ENCODE measurements at places on chromosomes 2 and 18.

DNA sequence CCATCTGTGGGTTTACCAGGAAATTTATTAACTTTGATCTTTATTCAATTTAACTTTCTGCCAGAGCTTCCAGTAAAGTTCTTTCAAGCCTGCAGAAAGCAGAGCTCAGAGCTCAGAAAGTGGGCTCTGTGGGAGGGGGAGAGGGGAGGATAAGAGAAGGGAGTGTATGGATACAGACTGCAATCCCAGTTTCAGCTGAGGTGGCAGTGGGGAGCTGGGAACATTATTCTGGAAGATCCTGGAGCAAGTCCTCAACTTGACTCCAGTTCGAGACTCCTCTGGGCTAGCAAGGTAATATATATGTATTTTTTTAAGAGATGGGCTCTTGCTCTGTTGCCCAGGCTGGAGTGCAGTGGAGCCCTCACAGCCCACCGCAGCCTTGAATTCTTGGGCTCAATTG lies 108.9 kb upstream of the NABP1 start:
- no peak for DNase-seq
- H3K4me1 ChIP-seq: peaks cover 16% of the 10 kb centered on the region
- no peak overlapping the region for H3K4me3 ChIP-seq
- H3K36me3 ChIP-seq: no peaks in the 10 kb centered on the region
- no peak overlapping the region for H3K27ac ChIP-seq
- H3K27me3 ChIP-seq: peaks cover 10% of the 10 kb centered on the region

- DNase-seq: no peak
- no peak overlapping the region for H3K27ac ChIP-seq
- no peaks in the 10 kb centered on the region for H3K27me3 ChIP-seq
- no peaks in the 10 kb centered on the region for H3K36me3 ChIP-seq
- no peaks in the 10 kb centered on the region for H3K4me1 ChIP-seq
- H3K4me3 ChIP-seq: no peak overlapping the region
These were observed 153.0 kb upstream of the CAPN13 start for GRCh38 chr2:30960213-30960612.

DNA sequence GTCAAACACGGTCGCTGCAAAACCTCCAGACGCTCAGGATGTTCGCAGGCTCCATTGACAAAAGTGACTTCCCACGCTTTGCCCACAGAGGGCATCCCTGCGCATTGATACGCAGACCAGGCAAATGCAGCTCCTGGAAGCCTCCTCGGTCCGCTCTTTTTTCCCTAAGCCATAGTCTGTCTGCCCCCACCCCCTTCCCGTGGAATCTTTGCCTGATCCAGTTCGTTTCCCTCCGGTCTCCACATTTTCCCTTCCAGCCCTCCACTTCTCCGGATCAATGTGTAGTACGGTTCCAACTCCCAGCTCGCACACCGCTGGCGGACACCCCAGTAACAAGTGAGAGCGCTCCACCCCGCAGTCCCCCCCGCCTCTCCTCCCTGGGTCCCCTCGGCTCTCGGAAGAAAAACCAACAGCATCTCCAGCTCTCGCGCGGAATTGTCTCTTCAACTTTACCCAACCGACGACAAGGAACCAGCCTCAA lies at the start of gene DCC:
Gene DCC (plus strand): TSS at position 307 of the 481 bp plus-strand sequence. CDS start 591 bp downstream, outside the sequence.
- H3K27me3 ChIP-seq: no peaks in the 10 kb centered on the region
- H3K27ac ChIP-seq: no peak within 1 kb of the TSS
- H3K4me3 ChIP-seq: no peak within 1 kb of the TSS
- no peaks in the 10 kb centered on the region for H3K36me3 ChIP-seq
- DNase-seq: no peak
- no peaks in the 10 kb centered on the region for H3K4me1 ChIP-seq

DNA sequence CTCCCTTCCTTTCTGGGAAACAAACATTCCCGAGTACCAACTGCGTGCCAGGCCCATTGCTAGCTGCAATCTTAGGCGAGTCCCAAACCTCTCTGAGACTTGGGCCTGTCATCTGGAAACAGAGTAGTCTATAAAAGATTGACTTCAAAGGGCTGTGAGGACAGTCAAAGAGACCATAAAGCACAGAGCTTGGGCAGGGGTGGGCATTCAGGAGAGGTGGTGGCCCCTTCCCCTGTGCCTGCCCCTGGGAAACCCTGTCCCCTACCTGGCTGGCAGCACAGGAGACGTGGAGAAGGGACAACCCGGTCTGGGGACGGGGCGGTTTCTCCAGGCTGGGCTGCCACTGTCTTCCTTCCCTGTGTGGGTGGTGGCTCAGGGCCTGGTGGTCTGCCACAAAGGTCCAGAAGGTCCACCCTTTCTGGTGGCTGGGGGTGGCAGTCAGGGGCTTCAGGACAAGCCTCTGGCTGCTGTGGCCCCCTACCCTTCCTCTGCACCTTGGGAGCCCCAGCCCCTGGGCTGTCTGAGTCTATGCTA lies 33.9 kb upstream of the FOSL2 start:
- peaks cover 10% of the 10 kb centered on the region for H3K4me1 ChIP-seq
- H3K27me3 ChIP-seq: peaks cover 5% of the 10 kb centered on the region
- H3K4me3 ChIP-seq: peak overlapping the region; percentile 70
- no peaks in the 10 kb centered on the region for H3K36me3 ChIP-seq
- no peak for DNase-seq

DNA sequence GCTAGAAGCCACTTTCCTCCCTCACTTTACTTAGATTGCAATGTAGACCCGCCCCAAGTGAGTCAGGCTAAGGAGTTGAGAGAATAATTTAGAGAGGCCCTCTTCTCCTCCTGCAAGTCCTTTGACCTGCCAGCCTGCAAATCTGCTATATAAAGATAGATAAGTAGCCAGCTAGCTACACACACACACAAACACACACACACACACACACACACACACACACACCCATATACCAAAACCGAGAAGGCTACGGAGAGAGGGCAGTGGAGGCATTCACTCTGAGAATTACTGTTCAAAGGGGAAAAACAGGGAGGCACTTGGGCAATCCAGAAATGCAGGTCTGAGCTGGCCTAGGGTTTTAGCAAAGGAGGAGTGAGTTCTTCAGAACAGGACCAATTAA lies 23.0 kb upstream of the SMAD7 start:
- H3K27ac ChIP-seq: no peak overlapping the region
- no peak for DNase-seq
- no peak overlapping the region for H3K4me3 ChIP-seq
- no peaks in the 10 kb centered on the region for H3K36me3 ChIP-seq

DNA sequence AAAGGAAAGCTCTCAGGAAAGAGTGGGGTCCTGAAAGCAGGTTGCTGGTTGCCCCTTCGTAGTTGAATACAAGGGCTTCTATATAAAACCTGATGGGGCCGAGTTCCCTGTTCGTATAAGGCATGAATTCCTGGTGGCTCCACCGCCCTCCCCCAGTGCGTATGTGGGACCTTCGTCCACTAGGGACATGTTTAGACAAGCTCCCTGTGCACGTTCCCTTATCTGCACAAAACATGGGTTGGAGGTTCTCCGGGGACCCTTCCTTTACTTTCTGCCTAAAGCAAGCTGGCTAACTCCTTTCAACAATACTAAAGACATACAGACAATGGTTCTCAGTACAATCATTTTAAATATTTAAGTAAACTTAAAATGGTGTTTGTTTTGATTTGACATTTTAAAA lies 8.0 kb downstream of the CLUL1 start:
- no peaks in the 10 kb centered on the region for H3K36me3 ChIP-seq
- no peak overlapping the region for H3K4me3 ChIP-seq
- no peak overlapping the region for H3K27ac ChIP-seq
- H3K27me3 ChIP-seq: peaks cover 13% of the 10 kb centered on the region
- no peak for DNase-seq
- H3K4me1 ChIP-seq: no peaks in the 10 kb centered on the region

- no peak for DNase-seq
- H3K27me3 ChIP-seq: no peaks in the 10 kb centered on the region
- no peaks in the 10 kb centered on the region for H3K4me1 ChIP-seq
- no peak overlapping the region for H3K27ac ChIP-seq
- no peak overlapping the region for H3K4me3 ChIP-seq
These were observed 684.8 kb downstream of the RNF144A start for GRCh38 chr2:7601990-7602389.

- H3K27ac ChIP-seq: no peak overlapping the region
- H3K4me1 ChIP-seq: no peaks in the 10 kb centered on the region
- no peaks in the 10 kb centered on the region for H3K36me3 ChIP-seq
- H3K27me3 ChIP-seq: no peaks in the 10 kb centered on the region
- DNase-seq: no peak
These were observed 414.7 kb upstream of the SPRED2 start for GRCh38 chr2:65846989-65847678.

DNA sequence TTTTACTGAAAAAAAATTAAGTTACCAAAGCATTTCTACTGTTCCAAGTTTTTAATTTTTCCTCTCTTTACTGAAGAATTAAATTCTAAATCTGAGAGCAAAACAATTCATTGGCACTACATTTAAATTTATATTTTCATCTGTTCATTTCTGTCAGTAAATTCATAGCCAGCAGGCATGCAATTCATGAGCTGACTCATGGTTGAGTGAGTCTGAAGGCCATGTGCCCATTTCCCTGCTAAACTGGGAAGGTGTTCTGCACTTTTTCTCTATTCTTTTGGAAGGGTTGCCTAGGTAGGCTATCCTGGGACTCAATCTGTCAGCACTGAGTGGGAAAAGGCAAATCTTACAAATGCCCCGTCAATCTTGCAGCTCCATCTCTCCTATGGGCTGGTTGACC lies 88.7 kb downstream of the KLHL14 start:
- H3K4me1 ChIP-seq: peaks cover 1% of the 10 kb centered on the region
- no peak overlapping the region for H3K27ac ChIP-seq

- no peak overlapping the region for H3K4me3 ChIP-seq
- H3K36me3 ChIP-seq: no peaks in the 10 kb centered on the region
- H3K27me3 ChIP-seq: no peaks in the 10 kb centered on the region
- no peak for DNase-seq
These were observed 1041.2 kb upstream of the CELF4 start for GRCh38 chr18:38606841-38607240.

GRCh38 chr18:3451989-3452749 lies 2.2 kb downstream of the TGIF1 start:
- peak overlapping the region; percentile 98 for H3K27ac ChIP-seq
- DNase-seq: peak; percentile 22
- no peaks in the 10 kb centered on the region for H3K27me3 ChIP-seq
- H3K36me3 ChIP-seq: peaks cover 5% of the 10 kb centered on the region
- H3K4me1 ChIP-seq: peaks cover 39% of the 10 kb centered on the region
- peak overlapping the region; percentile 94 for H3K4me3 ChIP-seq

DNA sequence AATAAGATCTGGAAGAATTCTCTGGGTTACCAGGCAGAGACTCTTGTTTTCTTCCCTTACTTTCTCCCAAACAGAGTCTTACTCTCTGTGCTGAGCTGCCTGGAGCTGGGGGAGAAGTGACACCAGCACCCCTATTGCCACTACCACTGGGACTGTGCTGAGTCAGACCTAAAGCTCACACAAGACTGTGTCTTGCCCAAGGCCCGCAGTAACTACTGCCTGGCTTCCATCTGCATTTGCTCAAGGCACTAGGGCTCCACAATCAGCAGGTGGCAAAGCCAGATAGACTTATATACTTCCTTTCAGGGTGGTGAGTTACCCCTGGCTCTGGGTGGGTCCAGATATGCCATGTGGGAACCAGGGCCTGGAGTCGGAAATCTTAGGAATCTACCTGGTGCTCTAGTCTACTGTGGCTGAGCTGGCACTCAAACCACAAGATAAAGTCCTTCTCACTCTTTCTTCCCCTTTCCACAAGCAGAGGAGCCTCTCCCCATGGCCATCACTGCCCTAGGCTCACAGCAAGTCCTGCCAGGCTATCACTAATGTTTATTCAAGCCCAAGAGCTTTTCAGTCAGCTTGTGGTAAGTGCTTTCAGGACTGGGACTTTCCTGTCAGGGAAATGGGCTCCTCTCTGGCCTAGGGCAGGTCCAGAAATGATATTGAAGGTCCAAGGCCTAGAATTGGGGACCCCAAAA lies 27.6 kb upstream of the SERPINB2 start:
- H3K27me3 ChIP-seq: peaks cover 12% of the 10 kb centered on the region
- no peak for DNase-seq
- H3K4me3 ChIP-seq: no peak overlapping the region

All from naive B cell (primary cell).